Left renal pelvis (tissue), 4 donors: ENCODE measurements at places on chromosomes 7 and 10. TPM values are rescaled to one million over a fixed set of nuclear protein-coding genes. Genes with fewer than 3 reads are reported as not detected.

DNA sequence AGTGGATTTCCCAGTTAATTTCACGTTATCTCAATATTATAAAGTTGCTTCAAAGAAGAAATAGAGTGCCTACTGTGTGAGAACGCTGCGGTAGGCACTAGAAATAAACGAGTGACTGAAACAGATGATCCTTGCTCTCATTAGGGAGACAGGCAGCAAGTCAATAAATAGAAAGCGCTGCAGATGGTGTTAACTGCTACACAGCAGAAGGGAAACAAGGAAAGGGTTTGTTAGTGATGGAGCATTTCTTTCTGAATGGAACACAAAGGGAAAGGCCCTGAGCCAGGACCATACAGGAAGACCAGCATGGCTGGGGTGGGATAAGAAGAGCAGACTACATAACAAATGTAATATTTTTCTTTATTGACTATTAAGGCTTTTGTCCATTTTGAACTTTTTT is 235.2 kb downstream of the MALRD1 start:
- DNase-seq: no peak

DNA sequence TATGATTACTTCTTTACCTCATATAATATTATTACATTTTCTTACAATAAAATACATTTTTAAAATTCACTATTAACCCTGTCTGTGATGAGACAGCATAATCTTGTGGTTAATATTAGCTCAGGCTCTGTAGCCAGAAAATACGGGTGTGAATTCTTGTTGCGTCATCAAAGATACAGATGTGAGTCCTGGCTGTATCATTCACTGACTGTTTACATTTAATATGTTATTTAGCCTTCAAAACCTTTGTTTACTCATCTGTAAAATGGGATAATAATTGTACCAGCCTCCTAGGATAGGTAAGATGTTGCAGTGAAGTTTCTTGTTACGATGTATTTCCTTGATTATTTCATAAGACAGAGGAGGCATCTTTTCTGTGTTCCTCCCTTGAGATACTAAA is 184.7 kb upstream of the PRPS1L1 start:
- no peak for DNase-seq

The SORCS1 gene
- polyA plus RNA-seq: 9.2 TPM

The FEZF1 gene
- not detected for polyA plus RNA-seq
